ENCODE measurements at places on chromosomes 3 and 15.

GRCh38 chr3:59016930-59017616, 32.8 kb downstream of the CFAP20DC start:
- DNase-seq, result no peak

- no peak for DNase-seq
These were observed 48.4 kb downstream of the DZIP1L start for GRCh38 chr3:138066972-138067371.

- no peak for DNase-seq
These were observed 481.7 kb downstream of the MAGI1 start for GRCh38 chr3:65556934-65557577.

DNA sequence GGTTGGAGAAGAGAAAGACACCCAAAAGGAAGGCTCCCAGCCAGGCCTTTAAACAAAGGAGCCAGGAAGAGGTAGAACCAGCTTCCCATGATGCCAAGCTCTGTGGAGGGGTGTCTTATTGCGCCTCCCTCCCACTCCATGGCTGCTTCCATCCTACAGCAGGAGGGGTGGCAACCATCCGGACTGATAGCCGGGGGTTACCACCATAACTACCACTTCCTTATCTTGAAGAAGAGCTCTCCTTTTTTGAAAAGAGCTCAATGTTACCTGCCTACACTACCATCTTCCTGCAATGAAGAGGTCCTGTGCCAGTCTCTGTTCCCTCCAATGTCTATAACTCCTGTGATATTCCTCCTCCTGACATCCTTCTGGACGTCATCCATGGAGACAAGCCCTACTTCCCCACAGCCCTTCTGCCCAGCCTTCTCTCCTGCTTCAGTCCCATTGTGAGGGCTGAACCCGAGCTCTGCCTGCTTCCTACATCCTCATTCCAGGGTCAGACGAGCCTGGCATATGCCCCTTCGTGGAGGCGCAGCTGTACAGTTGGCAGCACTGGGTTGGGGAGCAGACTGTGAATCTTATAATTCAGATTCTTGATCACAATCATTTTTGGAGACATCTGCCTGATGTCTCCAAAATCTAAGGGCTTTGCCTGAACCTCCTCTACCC, 8.5 kb downstream of the CCDC9B start:
- DNase-seq, result no peak

DNA sequence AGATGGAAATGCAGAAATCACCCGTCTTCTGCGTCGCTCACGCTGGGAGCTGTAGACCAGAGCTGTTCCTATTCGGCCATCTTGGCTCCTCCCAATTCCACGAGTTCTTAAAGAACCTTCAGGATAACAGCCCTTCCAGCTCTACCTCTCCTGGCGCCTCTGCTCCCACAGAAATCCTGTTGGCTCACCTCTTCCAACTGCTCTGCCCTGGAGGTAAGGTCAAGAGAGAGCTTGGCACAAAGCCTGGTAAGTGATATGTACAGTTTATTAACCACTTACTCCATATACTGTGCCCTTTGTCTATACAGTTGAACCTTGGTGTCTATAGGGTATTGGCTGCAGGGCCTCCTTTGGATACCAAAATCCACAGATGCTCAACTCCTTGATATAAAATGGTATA, 17.8 kb upstream of the FGF12 start:
- DNase-seq, result no peak

GRCh38 chr3:27641271-27641800, 80.8 kb downstream of the EOMES start:
- no peak for DNase-seq

GRCh38 chr3:138173769-138174420, 826 bp downstream of the DBR1 start:
- no peak for DNase-seq

GRCh38 chr3:121995161-121996137, 26.6 kb downstream of the ILDR1 start:
- no peak for DNase-seq

DNA sequence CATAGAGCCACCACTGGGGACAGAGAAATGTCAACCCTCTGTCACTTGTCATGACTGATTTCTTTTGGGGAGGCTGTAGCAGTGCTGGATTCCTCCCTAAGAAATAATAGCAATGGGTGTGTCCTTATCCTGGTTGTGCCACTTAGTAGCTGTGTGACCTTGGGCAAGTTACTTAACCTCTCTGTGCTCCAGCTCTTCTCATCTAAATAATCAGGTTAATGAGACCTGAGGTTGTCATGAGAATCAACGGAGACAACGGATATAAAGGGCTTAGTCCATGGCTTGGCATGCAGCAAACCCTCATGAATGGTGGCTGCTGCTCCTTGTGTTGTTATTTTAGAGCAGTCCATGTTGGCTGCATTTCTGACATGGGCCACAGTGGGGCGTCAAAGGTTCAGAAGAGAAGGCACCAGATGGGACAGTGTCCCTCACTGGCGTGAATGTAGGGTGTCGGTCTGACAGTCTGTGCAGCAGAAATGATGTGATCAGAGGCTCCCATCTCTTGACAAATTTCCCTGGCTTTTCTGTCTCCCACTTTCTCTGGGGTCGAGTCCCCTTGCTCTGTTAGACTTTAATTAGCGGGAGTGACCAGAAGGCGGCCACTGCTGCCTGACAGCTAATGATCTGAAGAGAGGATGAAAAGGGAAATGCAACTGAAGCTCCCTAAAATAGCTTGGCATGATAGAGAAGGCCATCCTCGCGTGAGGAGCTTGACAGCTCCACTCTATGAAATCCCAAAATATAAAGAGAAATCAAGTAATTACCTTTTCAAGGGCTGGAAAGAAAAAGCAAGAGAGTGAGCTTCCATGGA, 209.4 kb downstream of the CADPS start:
- DNase-seq, result no peak

Data from stimulated activated CD8-positive, alpha-beta memory T cell treated with anti-CD3 and anti-CD28 coated beads, Interleukin-7, amount 100 ng/mL, for 1 hour (primary cell).